ENCODE measurements at places on chromosomes 13 and 19.

DNA sequence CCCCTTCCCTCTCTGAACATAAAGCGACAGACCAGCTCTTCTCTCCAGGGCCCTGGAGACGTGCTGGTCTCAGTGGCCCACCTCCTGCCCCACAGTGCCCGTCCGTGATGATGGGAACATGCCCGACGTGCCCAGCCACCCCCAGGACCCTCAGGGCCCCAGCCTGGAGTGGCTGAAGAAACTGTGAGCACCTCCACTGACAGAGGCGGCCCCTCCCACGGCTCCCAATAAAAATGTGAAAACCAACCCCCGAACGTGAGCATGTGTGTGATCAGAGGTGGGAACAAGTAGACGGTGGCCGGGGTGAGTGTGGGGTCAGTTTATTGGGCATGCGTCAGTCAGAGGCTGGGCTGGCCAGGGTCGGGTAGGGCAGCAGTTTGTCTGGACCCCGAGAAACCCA, 4.1 kb downstream of the NDUFA3 start:
- no peak for DNase-seq

DNA sequence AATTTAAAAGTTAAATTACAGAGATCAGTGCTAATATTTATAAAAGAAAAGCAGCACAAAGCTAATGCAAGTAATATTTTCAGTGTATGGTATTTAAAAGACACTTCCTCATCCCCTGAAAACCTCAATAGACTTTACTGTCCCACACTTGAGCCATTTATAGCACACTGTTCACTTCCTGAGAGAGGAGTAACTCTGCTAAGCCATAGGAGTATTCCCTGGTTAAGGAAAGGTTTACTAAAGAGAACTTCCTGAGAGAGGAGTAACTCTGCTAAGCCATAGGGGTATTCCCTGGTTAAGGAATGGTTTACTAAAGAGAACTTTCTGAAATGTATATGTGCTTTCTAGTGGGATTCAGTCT, 159.4 kb downstream of the NHLRC3 start:
- no peak for DNase-seq

- no peak for DNase-seq
These were observed 64.6 kb upstream of the RAP2A start for GRCh38 chr13:97369261-97369893.

- no peak for DNase-seq
These were observed 20.3 kb downstream of the CSNK1G2 start for GRCh38 chr19:1961000-1961883.

GRCh38 chr13:36998624-36999041, 507 bp downstream of the ALG5 start:
- no peak for DNase-seq

DNA sequence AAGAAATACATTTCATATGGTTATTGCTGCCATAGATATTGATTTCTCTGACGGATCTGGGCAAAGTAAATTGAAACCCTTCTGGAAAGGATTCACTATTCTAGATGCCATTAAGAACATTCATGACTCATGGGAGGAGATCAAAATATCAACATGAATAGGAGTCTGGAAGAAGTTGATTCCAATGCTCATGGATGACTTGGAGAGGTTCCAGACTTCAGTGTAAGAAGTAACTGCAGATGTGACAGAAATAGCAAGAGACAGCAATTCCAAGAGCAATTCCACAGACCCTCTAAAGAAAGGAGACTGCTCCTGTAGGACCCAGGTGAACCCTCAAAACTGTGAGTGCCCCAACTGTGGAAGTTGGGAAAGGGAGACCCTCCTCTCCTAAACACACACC, 30.9 kb upstream of the KCTD12 start:
- no peak for DNase-seq
